CD4-positive, alpha-beta T cell treated with Interleukin-1 beta for 1 hour (primary cell): ENCODE measurements at places on chromosomes 16 and 17.

GRCh38 chr17:29982991-29983653 lies 41.7 kb downstream of the EFCAB5 start:
- DNase-seq: no peak

- DNase-seq: peak; percentile 53
These were observed at the start of gene ZNF385C for GRCh38 chr17:42097691-42098631. ZNF385C (minus strand) TSS chr17:42098473; CDS start chr17:42063056, 35,417 bp downstream.

DNA sequence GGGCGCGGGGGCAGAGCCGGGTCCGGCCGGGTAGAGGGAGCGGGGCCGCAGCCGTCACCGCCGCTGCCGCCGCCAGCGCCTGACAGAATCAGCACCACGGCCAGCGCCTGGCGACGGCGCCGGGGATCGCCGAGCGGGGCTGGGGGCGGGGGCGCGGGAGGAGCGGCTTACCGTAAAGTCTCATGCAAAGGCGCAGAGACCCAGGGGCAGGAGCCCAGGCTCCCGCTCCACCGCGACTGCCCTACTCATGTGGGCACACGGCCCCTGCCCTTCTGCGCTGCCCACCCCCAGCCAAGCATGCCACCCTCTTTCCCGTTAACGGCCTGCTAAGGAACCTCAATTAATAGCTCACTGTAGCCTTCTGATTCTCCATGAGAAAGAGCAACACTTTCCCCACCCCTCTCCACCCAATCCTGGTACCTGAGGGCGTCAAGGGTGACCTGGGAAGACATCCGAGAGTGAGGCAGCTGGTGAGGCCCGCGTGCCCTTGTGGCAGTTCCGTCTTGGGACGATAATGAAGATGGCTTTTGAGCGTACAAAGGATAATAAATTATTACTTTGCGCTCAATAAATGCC lies at the start of gene SEZ6:
Gene SEZ6, minus strand, starts transcription at position 98 of the 576 bp plus-strand sequence. CDS start 164 bp downstream, outside the sequence.
- peak; percentile 44 for DNase-seq

DNA sequence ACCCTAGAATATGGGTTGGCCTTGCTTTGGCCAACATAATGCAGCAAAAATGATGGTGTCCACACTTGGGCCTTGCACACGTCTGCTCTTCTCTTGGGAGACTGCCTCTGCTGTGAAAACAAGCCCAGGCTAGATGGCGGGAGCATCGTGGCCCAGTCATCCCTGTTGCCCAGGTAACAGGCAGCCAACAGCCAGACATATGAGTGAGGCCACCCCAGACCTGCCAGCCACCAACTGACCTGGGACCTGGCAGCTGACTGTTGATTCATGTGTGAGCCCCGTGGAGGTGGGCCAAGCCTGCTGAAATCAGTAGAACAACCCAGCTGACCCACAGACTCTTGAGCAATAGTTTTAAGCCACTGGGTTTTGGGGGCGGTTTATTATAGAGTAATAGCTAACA lies 39.4 kb upstream of the CDH3 start:
- DNase-seq: no peak

GRCh38 chr17:279776-280175 lies 72.8 kb downstream of the RPH3AL start:
- no peak for DNase-seq

DNA sequence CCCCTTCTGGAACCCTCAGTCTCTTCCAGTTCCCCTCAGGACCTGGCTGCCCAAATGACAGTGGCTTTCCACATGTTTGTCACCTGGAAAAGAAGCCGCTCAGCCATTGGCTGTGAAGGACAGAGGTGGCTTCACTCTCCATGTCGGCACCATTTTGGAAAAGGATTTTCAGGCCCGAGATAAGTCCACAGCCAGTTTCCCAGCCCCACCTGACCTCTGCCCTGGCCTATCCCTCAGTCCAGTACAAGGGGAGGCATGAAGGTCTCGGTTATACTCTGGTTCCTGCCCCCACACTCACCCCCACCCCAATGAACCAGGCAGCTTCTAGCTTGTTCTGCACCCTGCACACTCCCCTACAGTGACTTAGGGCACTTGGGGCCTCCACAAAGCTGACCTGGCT lies 15.2 kb downstream of the AOC3 start:
- no peak for DNase-seq

DNA sequence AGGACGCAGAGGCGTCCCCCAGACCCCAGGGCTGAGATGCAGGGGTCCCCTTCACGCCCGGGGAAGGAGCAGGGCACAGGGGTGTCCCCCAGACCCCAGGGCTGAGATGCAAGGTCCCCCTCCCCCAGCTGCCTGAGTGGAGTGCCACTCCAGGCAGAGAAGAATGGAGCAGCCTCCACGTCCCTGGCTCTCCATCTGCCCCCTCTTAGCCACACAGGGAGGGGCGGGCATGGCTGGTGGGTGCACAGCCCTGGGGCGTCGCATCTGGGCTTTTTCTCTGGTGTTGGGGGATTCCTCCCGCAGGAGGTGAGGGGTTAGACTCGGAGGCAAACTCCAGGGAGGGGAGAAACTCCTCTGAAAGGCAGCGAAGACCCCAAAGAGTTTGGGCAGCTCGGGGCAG lies 17.5 kb downstream of the CIBAR2 start:
- no peak for DNase-seq

GRCh38 chr17:39095309-39095686 lies 56.1 kb downstream of the PLXDC1 start:
- no peak for DNase-seq

DNA sequence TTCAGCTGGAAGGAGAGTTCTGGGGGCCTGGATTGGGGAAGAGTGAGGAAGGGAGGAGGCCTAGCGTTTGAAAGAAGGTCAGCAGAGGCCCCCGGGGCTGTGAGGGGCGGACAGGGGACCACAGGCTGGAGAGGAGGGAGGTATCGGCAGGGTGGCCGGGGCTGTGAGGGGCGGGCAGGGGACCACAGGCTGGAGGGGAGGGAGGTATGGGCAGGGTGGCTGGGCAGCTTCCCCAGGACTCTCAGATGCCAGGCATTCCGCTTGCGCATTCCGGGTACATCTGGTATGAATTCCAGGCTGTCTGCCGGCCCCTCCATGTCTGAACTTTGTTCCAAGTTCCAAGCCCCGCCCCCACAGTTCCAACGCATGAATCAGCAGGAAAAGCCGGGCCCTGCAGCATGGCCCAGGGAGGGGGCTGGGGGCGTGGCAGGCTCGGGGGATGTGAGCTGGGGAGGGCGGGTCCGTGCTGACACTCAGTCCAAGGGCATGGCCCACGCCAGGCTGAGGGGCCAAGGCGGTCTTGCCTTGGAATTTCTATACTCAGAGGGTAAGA lies 4.3 kb upstream of the TLCD2 start:
- DNase-seq: no peak

DNA sequence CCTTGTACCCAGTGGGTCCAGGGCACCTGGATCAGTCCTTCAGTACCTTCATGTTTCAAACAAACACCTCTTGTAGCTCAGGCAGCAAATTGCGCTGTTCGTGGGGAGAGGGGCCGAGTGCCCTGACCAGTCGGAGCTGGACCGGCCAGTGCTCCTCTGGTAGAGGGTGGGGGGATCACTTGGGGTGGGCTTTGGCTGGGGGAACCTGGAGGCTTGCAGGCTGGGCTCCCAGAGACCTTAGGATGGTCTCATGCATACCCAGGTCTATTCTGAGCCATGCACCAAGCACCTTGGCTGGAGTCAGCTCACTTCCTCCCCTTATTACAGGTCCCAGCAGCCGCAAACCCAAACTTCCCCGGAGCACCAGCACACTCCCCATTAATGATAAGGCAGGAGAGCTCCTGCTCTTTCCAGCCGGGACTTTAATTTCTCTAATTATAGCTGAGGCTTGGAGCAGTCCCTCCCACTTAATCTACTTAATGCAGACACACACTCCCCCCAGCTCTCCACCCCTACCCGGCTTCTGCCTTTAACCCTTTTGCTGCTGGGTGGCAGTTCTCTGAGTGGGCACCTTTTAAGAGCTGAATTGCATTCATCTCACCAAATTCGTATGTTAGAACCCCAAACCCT lies 26.3 kb upstream of the MGAT5B start:
- no peak for DNase-seq

GRCh38 chr17:44338702-44339101 lies 6.4 kb upstream of the GRN start:
- DNase-seq: peak; percentile 57

DNA sequence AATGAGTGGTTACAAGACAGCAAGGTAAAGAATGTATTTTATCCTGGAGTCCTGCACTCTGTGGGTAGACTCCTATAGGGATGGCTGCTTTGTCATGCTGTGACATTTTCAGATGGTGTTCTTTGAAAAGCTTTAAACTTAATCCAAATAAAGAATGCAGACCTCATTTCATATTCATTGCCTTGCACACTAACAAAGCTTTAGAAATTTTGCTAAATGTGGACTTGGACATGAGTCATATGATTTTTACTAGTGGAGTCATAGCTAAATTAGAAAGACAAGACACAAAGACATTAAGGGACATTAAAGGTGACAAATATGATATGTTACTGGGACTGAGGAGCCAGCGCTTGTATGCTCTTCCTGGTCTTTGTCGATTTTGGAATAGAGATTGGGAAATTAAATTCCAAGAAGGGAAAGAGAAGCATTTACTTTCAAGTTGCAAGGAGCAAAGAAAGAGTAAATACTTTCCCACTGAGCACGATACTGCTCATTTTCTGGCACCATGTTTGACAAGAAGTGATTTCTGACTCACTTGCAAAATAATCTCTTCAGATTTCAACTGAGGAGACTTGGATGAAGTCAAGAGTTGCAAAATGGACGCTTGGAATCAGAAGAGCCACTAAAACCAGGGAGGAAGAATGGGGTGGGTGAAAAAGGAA lies 152.9 kb upstream of the MYOCD start:
- no peak for DNase-seq

- no peak for DNase-seq
These were observed 225.3 kb downstream of the SNX29 start for GRCh38 chr16:12201866-12202265.

DNA sequence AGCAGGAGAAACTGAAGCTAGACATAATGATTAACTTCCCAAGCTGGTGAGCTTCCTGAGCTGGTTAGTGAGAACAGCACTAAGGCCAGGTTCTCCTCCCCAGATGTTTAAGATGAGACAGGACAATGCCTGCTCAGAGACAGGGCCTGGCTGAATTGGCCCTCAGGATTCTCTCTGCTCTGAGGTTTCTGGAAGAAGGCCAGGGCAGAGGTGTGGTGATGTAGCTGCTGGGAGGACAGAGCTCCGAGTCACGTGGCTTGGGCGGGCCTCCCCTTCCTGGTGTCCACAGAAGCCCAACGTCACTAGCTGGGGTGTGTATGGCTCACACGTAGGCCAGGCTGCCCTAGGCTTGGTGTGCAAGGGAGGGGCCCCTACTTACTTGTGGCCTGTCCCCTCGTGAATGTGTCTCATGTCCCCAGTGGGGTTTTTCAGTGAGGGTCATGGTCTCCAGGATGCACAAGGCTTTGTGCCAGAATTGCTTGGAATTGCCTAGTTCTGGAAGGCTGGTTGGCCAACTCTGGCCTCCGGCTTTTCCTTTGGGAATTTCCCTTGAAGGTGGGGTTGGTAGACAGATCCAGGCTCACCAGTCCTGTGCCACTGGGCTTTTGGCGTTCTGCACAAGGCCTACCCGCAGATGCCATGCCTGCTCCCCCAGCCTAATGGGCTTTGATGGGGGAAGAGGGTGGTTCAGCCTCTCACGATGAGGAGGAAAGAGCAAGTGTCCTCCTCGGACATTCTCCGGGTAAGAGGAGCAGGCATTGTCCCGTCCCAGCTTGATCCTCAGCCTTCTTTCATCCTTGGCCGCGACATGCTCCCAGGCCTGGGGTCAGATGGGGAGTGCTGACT lies 3.4 kb downstream of the NOD2 start:
- peak; percentile 83 for DNase-seq

- no peak for DNase-seq
These were observed 788.7 kb upstream of the GOT2 start for GRCh38 chr16:59522826-59523225.

GRCh38 chr16:88610909-88611812 lies 27.2 kb upstream of the IL17C start:
- DNase-seq: no peak

- peak; percentile 72 for DNase-seq
These were observed 4.7 kb upstream of the CHD3 start for GRCh38 chr17:7883781-7884386.

- DNase-seq: no peak
These were observed 54.7 kb upstream of the FOXF1 start for GRCh38 chr16:86455640-86456039.

DNA sequence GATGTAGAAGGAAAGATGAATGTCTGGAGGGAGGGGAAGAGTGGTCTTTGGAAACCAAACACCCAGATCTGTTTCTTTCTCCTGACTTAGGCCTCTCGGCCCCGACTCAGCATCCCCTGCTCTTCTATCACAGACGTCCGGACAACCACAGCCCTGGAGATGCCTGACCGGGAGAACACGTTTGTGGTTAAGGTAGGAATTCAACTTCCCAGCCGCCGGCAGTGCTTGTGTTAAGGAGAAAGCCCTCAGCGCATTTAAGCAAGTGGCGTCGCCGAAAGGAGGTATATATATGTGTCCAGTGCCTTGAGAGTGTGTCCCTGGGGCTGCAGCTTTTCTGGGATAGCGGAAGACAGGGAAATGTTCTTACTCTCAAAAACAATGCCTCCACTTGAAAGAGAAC lies 3.6 kb downstream of the SH2B1 start:
- DNase-seq: no peak

GRCh38 chr16:25031132-25031440 lies 15.9 kb upstream of the ARHGAP17 start:
- DNase-seq: no peak

GRCh38 chr17:19263641-19264051 lies 26.5 kb downstream of the EPN2 start:
- no peak for DNase-seq

DNA sequence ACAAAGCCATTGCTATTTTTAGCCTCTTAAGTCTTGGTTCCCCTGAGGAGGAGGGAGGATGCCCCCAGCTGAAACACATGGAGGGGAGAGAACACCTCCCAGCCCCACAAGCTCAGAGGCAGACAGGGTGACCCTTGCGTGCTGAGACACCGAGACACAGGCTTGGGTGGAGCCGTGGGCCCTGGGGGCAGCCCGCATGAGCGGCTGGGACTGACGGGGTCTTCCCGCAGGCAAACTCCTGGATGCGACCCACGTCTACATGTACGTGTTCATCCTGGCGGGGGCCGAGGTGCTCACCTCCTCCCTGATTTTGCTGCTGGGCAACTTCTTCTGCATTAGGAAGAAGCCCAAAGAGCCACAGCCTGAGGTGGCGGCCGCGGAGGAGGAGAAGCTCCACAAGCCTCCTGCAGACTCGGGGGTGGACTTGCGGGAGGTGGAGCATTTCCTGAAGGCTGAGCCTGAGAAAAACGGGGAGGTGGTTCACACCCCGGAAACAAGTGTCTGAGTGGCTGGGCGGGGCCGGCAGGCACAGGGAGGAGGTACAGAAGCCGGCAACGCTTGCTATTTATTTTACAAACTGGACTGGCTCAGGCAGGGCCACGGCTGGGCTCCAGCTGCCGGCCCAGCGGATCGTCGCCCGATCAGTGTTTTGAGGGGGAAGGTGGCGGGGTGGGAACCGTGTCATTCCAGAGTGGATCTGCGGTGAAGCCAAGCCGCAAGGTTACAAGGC lies 9.8 kb downstream of the SLC16A3 start:
- peak; percentile 79 for DNase-seq

GRCh38 chr16:4288148-4288921 lies 15.5 kb upstream of the TFAP4 start:
- DNase-seq: peak; percentile 83

DNA sequence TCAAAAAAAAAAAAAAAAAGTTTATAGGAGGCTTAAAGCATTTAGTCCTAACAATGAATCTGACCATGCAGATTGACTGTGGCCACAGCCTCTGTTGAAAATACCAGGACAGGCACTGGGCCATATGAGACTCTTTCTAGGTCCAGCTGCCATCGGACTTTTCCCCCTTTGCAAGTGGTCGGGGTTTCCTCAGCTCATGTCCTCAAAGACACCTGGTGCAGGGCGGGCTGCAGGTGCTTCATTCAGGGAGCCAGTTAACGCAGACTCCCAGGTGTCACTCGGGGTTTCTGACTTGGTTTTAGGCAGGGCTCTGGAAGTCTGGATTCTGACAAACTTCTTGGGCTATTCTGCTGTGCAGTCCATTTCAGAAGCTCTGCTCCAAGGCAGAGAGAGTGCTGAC lies 20.9 kb downstream of the ELAC2 start:
- DNase-seq: no peak
